ENCODE measurements at places on chromosomes 3 and 15.

- DNase-seq: no peak
These were observed 557.2 kb downstream of the NR2F2 start for GRCh38 chr15:96887730-96888129.

- DNase-seq: no peak
These were observed 28.1 kb upstream of the CYP11A1 start for GRCh38 chr15:74395319-74396145.

DNA sequence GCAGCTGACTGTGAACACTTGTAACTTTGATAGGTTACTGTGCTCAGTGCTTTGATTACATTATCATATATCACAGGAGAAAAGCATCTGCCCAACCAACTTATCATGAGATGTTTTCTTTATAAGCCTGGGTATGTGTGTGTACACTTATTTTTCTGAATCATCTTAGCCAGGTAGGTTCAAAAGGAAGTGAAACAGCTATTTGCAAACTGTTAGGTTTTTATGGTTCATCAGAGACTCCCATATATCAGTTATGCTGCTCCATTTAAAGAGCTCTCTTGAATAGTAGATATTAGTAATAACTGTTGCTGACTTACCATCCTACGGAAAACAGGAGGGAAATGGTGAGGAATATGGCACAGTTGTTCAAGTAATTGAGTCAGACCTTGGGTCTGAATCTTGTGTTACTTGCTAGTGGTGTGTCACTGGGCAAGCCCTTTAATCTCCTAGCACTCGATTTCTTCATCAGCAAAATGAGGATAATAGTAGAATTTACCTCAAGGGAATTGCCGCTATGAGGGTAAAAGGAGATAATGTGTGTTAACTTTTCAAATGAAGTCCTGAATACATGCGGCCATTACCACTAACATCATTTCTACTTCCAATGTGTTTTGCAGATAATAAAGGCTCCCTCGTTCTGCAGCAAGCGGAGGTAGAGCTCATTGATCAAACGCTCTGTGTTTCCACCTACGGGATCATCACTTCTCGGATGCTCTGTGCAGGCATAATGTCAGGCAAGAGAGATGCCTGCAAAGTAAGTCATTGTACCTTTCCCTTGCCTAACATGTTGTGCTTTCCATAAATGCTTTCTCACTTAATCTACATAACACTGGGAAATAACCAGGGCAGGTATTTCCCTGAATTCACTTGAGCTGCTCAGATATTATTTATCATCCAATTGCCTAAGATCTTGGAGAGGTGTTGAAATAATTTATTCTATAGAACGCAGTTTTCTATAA lies 7.8 kb upstream of the C3orf52 start:
- DNase-seq: no peak

DNA sequence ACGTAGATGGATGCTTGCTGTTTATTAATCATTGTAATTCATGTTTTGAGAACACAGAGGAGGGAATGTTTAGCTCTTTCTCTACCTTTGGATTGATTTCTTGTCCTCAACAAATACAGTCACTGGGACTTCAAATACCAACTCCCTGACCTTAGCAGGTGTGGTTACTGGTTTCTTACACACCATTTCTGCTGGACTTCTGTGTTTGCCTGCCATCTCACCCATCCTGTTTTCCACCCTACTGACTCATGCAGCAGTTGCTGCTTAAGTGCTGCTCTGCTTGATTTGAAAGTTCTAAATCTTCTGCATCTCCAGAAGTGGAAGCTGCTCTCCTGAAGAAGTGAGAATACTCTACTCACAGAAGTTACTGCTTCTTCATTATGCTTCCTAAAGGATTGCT lies 170.3 kb downstream of the ZPLD1 start:
- DNase-seq: no peak

DNA sequence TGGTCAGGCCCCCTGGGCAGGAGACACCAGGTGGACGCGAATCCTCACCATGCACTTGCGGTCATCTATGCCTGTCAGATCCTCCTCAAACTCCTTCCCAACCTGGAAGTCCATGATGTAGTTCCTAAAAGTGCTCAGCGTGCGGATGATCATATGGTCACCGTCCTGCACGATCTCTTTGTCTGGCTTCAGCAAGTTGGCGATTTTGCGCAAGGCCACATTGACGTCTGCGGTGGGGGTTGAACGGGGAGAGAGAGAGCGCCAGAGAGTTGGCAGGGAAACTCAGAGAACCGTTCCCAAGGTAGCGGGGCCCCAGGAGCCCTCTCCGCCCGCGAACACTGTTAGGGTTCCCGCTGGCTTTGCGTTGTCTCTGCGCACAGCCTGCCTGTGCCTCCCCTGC lies 809 bp downstream of the RBP1 start:
- DNase-seq: no peak

GRCh38 chr15:101476756-101477155 lies 12.8 kb downstream of the PCSK6 start:
- no peak for DNase-seq

DNA sequence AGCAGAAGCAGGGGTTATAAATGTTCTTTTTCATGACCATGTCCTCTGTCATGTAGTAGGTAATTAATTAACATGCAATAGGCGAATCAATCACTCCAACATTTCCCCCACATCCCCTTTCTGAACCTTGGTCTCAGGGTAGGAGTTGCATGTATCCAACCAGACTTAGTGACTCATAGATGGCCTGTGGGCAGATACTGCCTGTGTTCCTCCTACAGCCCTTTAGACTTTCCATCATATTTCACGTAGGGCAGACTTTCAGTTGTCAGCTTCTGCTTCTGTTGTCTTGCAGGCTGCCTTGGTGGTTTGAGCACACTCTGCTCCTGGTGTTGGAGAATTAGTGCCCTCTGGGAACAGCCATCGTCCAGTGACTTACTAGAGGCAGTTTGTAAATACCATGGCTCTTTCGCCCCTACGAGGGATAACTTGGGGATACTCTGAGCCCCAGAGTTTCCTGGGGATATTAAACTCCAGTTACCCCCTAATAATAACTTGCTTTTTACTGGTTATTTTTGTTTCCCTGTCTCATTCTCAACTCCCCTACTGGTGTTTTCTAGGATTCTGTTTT lies 244.4 kb downstream of the EDEM1 start:
- DNase-seq: no peak

DNA sequence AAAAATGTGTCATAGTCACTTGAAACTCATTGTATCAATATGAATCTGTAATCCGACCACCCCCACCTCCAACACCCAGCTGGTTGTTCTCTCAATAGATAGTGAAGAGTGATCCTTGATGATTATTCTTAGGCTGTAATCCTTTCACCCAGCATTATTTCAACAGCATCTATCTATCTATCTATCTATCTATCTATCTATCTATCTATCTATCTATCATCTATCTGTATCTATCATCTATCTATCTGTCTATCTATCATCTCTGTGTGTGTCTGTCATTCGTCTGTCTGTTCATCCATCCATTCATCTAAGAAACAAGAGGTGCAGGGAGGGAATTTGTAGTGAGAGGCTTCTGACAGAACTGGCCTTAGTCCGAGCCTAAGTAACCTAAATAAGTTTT lies 78.7 kb upstream of the IGSF10 start:
- no peak for DNase-seq

- DNase-seq: no peak
These were observed 39.3 kb downstream of the RHCG start for GRCh38 chr15:89457086-89457485.

GRCh38 chr3:23438657-23439056 lies 235.5 kb downstream of the UBE2E2 start:
- DNase-seq: no peak

DNA sequence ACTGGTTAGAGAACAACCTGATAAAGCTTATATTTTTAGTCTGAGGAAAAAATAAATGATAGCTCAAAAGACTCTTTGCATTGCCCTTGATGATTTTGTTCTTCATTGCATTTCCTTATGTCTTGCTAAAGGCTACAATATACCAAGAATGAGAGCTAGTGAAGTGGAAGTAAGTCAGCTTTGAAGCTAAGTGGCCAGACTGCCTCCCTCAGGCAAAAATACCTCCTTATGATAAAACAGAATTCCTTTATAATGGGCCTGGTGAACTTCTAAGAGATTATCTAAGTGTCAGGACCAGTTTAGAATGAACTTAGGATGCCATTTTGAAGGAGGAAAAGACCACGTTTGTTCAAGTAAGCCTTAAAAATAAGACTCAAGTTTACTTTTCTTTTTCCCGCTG lies 678.4 kb downstream of the ROBO2 start:
- DNase-seq: no peak

GRCh38 chr3:30681649-30682211 lies 75.3 kb downstream of the TGFBR2 start:
- DNase-seq: no peak

GRCh38 chr3:10770981-10771380 lies 45.0 kb upstream of the SLC6A11 start:
- no peak for DNase-seq

DNA sequence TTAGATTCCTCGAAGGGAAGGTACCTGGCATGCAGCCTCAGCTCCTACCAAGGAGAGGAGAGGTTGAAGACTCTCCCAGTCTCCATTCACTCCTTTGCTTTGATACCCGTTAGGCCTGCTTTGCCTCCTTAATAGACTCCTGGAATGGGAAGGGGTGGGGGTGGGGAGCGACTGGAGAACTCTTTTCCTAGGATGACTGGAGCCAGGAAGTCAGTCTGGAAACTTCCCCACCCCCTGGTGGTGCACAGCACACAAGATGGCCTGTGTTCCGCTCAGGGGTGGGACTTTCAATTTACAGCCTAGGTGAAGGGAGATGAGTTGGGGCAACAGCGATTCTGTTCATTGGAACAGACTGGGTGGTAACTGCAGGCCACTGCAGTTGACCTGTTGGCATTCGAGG lies 21.4 kb upstream of the CELF6 start:
- no peak for DNase-seq

GRCh38 chr3:54573858-54574257 lies 354.0 kb downstream of the LRTM1 start:
- DNase-seq: no peak

GRCh38 chr3:133887803-133888703 lies 7.6 kb downstream of the RAB6B start:
- no peak for DNase-seq

DNA sequence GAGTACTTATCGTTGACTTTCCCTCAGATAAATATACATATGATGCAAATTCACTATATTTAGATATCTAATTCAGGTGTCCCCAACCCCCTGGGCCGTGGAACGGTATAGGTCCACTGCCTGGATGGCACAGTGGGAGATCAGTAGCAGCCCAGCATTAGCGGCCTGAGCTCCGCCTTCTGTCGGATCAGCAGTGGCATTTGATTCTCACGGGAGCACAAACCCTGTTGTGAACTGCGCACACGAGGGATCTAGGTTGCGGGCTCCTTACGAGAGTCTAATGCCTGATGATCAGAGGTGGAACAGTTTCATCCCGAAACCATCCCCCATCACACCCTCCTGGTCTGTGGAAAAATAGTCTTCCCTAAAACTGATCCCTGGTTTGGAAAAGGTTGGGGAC lies 6.9 kb downstream of the KNL1 start:
- no peak for DNase-seq

- DNase-seq: peak; percentile 2
These were observed 353.0 kb downstream of the PLOD2 start for GRCh38 chr3:145807990-145808389.

DNA sequence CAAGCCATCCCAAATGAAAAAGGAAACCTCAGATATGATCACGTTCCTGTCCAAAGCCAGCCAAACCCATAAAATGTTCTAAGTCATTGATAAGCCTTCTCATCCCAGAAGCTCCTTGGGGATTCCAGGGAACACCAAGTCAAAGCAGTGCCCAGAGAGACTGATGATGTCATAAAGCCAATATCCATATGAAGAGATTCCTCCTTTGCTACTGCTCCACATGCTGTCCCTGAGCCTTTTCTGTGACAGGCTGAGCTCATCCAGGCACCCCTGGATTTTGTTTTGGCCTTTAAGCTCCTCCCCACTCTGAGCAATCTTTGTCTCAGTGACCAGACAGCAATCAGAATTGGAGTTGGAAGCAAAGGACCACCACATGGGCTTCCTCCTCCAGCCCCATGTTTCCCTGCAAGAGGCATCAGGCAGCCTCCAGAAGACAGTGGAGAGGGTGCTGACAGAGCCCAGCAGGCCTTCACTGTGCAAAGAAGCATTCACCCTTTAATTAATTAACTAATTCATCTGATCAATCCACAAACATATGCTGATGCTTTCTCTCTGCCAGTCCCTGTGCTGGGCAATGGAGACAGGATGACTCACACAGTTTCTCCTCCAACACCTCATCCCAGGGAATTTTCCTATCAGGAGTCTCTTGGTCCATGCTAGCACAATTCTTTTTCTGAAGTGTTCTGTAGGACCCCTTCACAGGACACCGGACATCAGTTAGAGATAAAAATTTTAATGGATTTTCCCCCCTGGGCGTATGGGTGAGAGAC lies 25.0 kb downstream of the MEX3B start:
- DNase-seq: no peak

- no peak for DNase-seq
These were observed 5.7 kb downstream of the SLC6A20 start for GRCh38 chr3:45790596-45790995.

DNA sequence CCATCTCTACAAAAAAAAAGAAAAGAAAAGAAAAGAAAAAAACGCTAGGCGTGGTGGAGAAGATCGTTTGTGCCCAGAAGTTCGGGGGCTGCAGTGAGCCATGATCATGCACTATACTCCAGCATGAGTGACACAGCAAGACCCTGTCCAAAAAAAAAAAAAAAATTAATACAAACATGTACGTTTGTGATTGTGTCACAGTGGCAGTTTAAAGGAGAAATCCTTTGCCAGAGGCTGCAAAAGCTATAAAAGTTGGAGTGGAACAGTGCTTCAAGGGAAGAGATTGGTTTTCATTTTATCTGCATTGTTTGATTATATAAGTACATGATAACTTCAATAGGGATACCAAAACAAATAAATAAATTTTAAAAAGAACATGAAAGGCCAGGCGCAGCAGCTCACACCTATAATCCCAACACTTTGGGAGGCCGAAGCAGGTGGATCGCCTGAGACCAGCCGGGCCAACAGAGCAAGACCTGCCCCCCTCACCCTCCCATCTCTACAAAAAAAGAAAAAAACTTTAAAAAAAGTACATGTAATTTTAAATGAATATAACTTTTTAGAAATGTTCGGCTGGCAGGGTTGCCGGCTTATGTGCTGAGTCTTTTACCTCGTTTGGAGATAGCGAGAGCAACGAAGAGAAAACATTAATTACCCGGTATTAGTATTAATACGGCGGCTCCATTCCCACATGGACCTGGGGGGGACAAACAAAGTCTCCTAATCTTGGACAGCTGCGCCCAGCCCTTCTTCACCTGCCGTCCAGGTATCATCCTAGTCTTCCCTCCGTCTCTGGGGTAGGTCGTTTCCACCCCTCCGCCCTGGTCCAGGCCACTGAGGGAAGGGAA lies 573 bp upstream of the DIS3L start:
- no peak for DNase-seq

DNA sequence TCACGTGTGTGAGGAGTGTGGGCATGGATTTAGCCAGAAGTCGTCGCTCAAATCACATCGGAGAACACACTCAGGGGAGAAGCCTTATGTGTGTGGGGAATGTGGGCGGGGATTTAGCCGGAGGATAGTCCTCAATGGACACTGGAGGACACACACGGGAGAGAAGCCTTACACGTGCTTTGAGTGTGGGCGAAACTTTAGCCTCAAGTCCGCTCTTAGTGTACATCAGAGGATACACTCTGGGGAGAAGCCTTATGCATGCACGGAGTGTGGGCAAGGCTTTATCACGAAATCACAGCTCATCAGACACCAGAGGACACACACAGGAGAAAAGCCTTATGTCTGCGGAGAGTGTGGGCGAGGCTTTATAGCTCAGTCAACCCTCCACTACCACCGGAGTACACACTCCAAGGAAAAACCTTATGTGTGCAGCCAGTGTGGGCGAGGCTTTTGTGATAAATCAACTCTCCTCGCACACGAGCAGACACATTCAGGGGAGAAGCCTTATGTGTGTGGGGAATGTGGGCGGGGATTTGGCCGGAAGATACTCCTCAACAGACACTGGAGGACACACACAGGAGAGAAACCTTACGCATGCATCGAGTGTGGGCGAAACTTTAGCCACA lies 28.1 kb downstream of the ZNF589 start:
- no peak for DNase-seq
